ENCODE measurements at places on chromosomes 3 and 15. TPM values are rescaled to one million over a fixed set of nuclear protein-coding genes. Genes with fewer than 3 reads are reported as not detected.

EFCC1 gene
- total RNA-seq: not detected

LINGO1 gene
- not detected for total RNA-seq

TIGIT gene
- not detected for total RNA-seq

PRICKLE2 gene
- 8.4 TPM for total RNA-seq

COL8A1 gene
- total RNA-seq: 56.4 TPM

BTLA gene
- total RNA-seq: not detected

CCDC191 gene
- 0.91 TPM for total RNA-seq

GOLGA8J gene
- total RNA-seq: not detected

All from hair follicular keratinocyte (primary cell).